Cardiac atrium fibroblast (primary cell): ENCODE measurements at places on chromosomes 6 and 20. TPM values are rescaled to one million over a fixed set of nuclear protein-coding genes. Genes with fewer than 3 reads are reported as not detected.

MMS22L gene
- total RNA-seq = 6.3 and 9.6 TPM in 2 replicates

IPCEF1 gene
- not detected in 2 replicates for total RNA-seq

CCR6 gene
- not detected in 2 replicates for total RNA-seq

PKHD1 gene
- total RNA-seq = not detected in 2 replicates

OXT gene
- total RNA-seq = not detected in 2 replicates

LIN28B gene
- total RNA-seq = not detected in 2 replicates

ZC2HC1B gene
- not detected in 2 replicates for total RNA-seq

PROKR2 gene
- not detected in 2 replicates for total RNA-seq

HLA-DOB gene
- 0.36 TPM in 1 of 2 replicates, not detected in the other for total RNA-seq
